Hindlimb muscle (tissue), 1 donor: ENCODE measurements at places on chromosomes 5 and 9. TPM values are rescaled to one million over a fixed set of nuclear protein-coding genes. Genes with fewer than 3 reads are reported as not detected.

The PDE6A gene
- 0.09 TPM for polyA plus RNA-seq

The ZBTB26 gene
- polyA plus RNA-seq, result 8.4 TPM

The PCDHGC5 gene
- polyA plus RNA-seq, result 1.1 TPM

The ROPN1L gene
- 0.25 TPM for polyA plus RNA-seq

The WNT8A gene
- polyA plus RNA-seq, result not detected

The C5orf58 gene
- polyA plus RNA-seq, result 0.35 TPM

The ARHGEF37 gene
- polyA plus RNA-seq, result 5.0 TPM

The RBM27 gene
- polyA plus RNA-seq, result 16.0 TPM

The SIT1 gene
- not detected for polyA plus RNA-seq

The HTR4 gene
- polyA plus RNA-seq, result not detected

The SNX18 gene
- polyA plus RNA-seq, result 30.5 TPM

The NOTCH1 gene
- polyA plus RNA-seq, result 38.6 TPM

The AP3S1 gene
- polyA plus RNA-seq, result 87.2 TPM

DNA sequence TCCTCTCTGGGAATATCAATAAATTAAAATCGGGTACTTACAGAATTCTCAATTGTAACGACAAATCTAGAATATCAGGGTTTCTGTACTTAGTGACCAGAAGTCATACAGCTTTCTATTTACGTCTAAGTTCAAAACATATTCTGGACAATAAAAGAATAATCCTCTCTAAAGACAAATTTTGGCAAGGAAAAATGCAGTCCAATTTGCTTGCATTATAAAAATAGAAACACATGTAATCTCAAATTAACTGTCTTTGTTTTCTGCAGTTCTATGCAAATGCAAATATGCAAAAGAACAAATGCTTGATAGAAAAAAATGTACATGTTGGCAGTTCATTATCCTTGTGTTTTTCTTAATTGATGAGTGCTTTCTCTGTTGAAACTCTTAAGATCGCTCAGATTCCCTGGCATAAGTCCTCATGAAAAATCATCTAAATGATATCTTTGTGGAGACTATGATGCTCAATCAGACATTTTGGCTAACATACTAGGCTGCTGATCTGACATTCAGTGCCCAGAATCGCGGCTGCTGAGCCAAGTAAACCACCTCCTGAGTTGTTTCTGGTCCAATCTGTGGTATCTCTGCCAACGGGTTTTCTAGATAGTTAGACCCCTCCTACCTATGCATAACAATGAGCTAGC, 990.1 kb upstream of the C9orf72 start:
- DNase-seq, result peak; percentile 19

DNA sequence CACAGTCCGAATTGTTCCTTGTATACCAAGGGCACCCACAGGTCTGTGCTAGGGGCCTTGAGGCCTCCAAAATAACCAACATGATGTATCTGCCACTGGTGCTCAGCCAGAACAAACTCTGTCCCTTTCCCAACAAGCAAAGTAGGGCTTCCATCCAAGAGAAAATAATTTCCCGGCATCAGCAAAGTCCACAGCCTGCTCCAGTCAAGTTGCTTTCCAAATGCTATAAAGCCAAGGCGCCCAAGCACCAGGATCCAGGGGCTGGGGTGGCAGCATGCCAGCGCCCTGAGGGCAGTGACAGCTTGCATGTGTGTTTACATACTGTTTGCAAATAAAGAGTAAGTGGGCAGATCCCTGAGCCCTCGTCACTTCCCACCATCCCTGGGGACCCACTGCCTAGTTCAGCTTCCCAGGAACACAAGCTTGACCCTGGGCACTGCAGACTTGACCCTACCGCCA, 155.9 kb downstream of the ERCC6L2 start:
- peak; percentile 47 for DNase-seq

DNA sequence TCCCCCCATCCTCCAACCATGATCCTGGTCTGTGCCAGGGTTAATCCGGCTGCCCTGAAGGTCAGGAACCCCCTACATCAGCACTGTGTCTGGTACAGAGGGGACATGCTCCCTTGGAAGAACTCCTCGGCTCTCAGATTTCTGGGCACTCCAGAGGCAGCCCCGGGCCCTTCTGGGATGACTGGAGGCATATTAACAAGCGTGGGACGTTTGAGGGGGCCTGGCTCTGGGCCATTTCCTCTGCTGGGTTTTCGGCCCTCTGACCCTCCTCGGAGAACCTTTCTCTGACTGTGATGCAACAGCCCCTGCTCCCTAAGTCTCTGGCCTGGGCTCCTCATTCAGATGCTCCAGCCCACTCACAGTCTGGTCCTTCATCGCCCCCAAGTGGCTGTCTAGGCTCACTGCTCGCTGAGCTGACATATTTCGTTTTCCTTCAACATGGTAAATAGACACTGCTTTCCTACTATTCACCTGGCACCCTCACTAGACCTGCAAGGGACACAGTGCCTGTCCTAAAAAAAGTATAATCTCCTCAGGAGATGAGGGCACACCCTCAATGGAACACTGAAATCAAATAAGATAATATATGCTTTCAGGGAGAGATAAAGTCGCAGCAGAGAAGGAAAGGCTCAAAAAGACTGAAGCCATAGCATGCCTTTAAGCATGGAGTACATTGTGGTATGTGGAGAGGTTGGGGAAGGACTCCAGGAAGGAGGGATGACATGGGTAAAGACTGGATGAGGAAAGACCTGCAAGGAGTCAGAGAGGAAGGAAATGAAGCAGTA, 404.7 kb upstream of the TRPC7 start:
- peak; percentile 45 for DNase-seq

- no peak for DNase-seq
These were observed 30.2 kb upstream of the FUBP3 start for GRCh38 chr9:130549093-130549735.

DNA sequence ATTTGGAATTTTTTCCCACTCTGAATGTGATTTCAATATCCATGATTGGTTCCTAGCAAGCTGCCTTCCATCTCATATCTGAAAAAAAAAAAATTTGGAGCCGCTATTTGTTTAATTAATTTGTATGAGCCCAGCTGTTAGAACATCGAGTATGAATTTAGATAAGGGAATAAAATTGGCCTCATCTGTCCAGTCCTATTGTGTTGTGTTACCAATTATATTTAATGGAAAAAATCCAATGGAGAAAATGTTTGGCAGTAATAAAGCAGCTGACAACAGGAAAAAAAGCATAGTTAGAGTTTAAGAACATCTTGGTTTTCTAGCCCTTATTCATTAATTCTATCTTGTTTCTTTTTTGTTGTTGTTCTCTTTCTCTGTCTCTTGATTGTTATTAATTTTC, 735.6 kb upstream of the RIOK2 start:
- no peak for DNase-seq

GRCh38 chr5:14405706-14406553, 175.7 kb upstream of the OTULINL start:
- DNase-seq, result no peak

- no peak for DNase-seq
These were observed 147.1 kb downstream of the ENTREP1 start for GRCh38 chr9:69472101-69472620.

GRCh38 chr5:143694357-143694756, 117.6 kb upstream of the HMHB1 start:
- no peak for DNase-seq

DNA sequence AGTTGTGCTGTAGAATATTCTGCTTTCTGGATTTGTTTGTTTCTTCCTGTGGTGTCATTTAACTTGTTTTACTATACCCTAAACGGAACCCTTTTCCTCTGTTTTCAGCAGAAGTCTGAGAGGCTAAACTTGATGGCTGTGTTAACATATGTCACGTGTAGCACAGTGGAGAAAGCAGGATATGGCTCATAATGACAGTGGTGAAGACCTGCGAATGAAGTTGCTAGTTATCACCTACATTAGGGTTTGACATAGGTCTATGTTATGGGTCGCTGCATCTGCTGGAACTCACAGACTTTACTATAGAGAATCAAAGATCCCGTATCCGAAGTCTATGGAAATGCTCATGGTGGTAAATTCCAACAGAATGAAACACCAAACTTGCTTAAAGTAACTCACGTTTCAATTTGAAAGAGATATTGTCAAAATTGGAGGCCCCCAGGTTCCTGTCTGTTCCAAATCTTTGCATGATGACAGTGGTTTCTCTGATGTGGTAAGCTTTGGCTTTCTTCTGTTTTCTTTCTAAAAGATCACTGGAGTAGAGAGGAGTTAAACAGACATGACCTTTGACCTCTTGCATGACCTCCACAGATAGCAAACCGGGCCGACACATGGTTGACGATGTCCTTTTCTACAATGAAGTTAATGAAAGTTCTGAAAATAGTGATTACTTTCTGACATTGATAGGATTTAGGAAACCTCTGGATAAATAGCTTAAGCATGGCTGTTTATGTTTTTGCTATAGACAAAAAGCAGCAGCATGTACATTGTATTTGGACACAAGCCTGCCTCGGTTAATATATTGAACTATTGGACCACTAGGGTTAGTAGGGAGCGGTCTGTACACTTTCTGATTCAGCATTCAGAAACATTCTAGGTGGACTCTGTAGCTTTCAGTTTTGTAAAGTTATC, 3.1 kb upstream of the CATSPER3 start:
- DNase-seq, result no peak

GRCh38 chr5:160961761-160962160, 109.8 kb upstream of the ATP10B start:
- no peak for DNase-seq

DNA sequence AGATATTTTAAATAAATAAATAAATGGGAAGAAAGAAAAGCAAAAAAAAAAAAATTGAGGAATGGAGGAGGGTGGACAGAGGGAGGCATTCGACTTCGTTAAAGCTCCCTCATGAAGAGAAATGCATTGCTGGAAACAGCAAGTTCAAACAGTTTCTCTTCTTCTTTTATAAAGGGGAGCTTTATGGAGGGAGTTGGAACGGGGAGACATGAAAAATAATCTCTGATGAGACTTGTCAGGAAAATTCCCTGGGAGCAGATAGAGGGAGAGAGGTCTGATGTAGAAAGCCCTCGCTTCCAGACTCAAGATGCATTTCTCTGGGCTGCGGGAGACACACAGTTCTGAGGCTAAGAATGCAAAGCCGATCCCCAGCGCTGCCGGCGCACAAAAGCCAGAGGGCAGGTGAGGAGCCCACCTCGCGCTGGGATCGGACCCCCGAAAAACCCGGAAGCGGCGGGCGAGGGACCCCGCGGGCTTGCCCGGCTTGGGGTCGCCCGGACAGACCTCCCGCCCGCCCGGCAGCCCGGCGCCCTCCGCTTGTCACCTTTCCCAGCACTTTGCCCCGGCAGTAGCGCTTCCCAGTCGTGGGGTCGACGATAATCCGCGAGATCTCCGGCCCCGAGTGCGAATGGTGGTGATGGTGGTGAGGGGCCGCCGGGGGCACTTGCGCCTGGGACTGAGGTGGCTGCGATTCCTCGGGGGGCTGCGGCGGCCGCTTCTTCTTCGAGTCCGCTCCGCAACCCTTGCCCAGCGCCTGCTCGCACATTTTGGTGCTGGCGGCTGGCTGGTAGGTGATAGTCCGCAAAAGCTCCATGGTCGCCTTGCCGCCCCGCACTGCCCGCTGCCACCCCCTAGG, 512 bp downstream of the PLK2 start:
- DNase-seq, result peak; percentile 52

GRCh38 chr9:108109927-108110690, 620.5 kb upstream of the KLF4 start:
- DNase-seq, result no peak

DNA sequence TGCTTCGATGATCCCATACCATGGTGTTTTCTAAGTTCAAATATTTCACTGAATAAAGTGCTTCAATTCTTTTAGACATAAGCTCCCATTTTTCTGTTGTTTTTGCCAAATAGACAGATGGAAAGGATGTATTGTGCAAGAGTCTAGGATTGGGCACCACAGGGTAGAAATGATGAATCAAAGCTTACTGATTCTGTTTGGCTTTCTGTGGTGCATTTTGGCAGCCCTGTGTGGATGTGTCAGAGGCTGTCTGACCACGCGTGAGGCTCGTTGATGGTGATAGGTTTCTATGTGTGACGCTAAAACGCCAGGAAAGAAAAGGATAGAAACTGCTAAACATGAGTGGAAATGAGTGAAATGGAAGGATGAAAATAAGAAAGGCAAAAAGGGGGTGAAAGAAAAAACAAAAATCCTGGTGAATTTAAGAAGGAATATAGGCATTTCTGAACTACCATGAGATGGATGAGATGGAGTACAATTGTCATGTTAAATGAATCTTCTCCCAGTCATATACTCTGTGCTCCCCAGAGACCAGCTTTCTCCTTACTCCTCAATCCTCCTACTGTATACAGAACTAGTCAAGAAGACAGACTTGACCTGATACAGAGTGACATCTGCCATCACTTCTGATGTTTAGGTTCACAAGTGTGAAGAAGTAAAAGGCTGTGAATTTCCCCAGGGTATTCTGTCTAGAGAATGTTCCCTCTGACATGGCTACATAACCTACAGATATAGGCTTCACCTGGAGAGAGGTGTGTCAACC, 54.4 kb downstream of the ANKH start:
- no peak for DNase-seq
